T-helper 17 cell (primary cell): ENCODE measurements at places on chromosomes 2 and 18. TPM values are rescaled to one million over a fixed set of nuclear protein-coding genes. Genes with fewer than 3 reads are reported as not detected.

GRCh38 chr2:128477026-128477820 is 158.6 kb upstream of the HS6ST1 start:
- no peak for DNase-seq

GRCh38 chr2:60560734-60561644 is 7.5 kb upstream of the BCL11A start:
- DNase-seq: no peak

- DNase-seq: no peak
Measured at GRCh38 chr2:172098287-172098649, 4.4 kb downstream of the DLX2 start.

SOX11 gene
- not detected for total RNA-seq

DNA sequence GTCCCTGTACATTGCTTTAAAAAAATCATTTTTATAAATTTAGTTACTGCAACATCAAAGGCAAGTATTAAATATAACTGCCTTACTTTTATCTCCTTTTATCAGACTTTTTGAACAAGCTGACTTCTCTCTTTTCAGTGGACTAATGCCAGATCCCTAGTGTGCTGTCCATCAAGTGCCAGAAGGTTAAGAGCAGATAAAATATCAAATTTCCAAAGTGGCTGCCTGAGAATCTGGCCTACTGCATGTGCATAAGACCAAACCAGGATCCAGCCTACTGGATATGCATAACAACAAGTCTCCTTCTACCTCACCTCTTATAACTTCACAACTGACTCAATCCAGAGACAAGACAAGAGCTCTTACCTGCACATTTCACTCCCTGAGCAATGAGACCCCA is 59.8 kb upstream of the CHRNA1 start:
- DNase-seq: no peak

- DNase-seq: no peak
Measured at GRCh38 chr2:144374163-144374661, 145.7 kb downstream of the ZEB2 start.

DNA sequence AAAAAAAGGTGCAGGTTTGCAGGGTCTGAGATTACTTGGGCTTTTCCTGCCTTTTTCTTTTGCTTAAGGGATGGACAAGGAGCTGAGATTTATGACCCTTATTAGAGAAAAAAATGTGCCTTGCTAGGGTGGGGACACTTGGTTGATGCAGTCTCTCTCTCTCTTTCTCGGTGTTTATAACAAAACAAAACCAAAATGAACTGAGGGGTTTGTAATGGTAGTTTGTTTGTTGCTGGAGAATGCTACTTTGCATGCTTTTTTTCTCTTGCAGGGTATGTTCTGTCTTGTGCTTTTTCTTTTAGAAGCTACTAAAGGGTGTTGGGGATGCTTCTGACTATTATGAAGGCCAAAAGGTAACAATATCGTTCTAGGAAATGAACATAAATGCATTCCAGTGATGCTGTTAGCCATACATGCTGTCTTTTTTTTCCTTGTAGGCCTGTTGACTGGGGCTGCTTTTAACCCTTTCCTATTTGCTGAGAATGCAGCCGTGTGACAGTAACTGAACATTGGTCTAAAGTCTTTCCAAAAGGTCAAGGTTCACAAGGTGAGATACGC is 435 bp downstream of the ZNF532 start:
- no peak for DNase-seq

- DNase-seq: no peak
Measured at GRCh38 chr2:189267925-189268579, 88.5 kb upstream of the COL5A2 start.

SCLY gene
- total RNA-seq: 17.8 TPM

GRCh38 chr2:178298785-178299212 is 104.5 kb downstream of the OSBPL6 start:
- no peak for DNase-seq

GAREM1 gene
- total RNA-seq: 0.10 TPM

DNA sequence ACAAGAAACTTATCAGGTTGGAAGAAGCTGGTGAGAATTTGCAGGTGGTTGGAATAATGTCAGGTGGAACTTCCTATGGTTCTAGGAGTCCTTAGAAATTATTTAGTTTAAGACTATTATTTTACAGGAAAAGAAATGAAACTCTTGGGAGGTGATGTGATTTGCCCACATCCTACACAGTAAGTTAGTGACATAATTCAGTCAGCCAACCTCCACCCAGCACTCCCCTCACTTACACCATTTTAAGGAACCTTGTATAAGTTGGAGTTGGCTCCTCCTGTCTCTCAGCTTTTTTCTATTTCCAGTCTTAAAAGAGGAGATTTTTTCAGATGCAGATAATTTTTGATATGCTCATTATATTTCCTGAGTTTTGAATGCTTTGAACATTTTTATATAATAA is 86.4 kb downstream of the SKA1 start:
- DNase-seq: no peak

GRCh38 chr2:190713471-190713870 is 64.6 kb downstream of the NAB1 start:
- DNase-seq: no peak

- no peak for DNase-seq
Measured at GRCh38 chr18:6627645-6628044, 101.9 kb upstream of the ARHGAP28 start.

KCNE4 gene
- not detected for total RNA-seq

DNA sequence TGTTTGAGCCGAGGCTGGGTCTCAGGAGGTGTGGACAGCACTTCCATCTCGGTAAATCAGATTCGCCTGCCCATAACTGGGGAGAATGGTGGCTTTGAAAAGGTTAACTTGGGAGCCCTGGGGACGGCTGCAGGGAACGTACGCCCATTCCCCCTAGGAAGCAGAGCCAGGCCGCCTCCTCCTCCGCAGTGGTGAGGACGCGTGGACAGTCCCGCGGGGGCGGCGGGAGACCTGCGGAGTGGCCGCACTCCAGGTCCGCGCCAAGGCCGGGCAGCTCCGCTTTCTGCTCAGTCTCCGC is 845 bp upstream of the MYCN start:
- no peak for DNase-seq
